GF-D8 (cell line): ENCODE measurements at places on chromosomes 1 and 21.

DNA sequence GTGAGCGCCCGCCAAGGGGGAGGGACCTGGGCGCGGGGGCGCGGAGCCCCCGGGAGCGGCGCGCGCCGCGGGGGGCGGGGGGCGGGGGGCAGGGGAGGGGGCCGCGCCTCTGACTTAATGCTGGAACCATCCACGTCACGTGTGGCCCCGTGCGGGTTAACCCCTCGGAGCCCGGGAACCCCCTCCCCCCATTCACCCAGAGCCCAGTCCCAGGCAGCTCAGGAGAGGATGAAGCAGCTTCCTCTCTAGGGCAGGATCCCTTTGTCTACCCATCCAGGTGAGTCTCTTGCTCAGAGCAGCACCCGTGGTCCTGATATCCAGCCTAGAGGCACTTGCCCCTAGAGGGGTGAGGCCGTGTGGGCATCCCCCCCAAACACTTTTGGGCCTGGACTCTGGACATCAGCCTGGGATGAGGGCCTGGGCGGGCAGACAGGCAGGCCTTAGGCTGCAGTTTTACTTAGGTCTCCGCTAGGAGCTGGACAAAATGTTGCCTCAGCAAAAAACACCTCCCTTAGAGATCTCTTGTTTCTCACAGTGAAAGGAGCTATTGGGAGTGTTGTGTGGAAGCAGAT, at the start of gene ALX3:
ALX3 (minus strand) TSS at position 2 of the 572 bp plus-strand sequence. CDS start 60 bp downstream, outside the sequence.
- no peak for DNase-seq

- DNase-seq: peak; percentile 43
Observed at GRCh38 chr1:46333300-46334029, 7.1 kb upstream of the NSUN4 start.

DNA sequence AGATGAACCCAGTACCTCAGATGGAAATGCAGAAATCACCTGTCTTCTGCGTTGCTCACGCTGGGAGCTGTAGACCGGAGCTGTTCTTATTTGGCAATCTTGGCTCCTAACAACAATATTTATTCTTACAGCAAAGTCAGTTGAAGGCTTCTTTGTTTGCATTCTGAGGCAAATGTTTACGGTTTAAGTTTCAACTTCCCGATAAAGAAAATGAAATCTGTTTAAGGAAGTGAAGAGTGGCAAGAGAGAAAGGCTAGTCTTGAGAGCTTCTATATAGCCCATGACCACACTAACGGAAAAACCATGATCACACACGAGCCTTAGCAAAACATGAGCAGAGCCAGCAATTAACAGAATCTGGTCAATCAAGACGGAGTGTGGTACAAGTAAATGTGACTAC, 122.6 kb upstream of the ZNHIT6 start:
- no peak for DNase-seq

DNA sequence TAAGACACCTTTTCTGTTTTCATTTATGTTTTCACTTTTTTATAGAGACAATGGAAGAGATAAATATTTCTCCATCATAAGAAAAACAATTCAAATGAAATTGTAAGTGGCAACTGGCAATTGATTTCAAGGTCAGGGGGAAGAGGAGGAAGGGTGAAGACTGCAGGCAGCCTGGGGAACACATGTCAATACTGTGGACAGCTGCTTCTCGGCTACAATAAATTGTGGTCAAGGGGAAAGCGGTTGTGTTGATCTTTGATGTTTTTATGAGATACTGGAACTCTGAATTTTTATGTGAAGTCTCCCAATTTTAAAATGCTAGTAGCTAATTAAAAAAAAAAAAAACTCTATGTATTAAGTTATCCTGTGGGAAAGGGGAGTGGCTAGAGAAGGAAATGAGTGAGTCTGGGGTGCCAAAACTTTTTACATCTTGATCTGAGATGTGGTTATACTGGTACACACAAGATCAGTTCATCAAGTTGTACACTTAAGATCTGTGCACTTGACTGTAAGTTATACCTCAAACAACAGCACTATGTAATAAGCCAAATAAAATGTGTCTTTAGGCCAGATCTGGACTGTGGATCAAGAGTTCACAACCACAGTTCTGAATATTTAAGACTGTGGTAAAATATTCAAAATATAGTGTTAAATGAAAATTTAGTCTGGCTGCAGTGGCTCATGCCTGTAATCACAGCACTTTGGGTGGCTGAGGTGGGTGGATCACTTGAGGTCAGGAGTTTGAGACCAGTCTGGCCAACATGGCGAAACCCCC, 18.0 kb downstream of the SSX2IP start:
- DNase-seq: no peak

- no peak for DNase-seq
Observed at GRCh38 chr1:63946866-63947491, 173.2 kb downstream of the ROR1 start.

DNA sequence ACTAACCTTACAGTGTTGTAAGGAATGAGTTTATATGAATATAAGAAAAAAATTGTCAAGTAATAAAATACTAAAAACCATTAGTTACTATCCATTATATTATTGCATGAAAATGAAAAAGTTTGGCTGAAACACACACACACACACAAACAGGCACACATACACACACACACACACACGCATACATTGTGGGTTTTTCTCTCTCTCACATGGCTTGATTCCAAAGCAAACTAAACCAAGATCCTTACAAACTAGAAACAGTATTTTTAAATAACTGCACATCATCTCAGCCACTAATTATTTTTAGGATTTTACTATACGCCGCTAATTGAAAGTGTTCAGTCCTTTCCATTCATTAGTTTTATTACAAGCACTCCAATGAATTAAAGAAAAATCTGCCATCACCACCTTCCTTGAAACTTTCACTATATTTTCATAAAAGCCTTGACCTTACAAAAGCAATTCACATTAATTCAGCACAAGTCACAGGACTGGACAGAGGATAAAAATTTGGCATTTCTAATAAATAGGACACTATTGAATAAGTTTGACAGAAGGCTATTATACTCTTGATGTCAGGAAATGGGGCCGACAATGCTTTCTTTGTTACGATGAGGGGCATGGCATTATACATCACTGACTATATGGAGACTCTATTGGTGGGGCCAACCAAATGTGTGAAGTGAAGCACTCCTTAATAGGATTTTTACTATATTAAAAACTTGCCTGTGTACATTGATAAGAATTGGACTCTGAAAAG, 187.0 kb upstream of the ESRRG start:
- DNase-seq: no peak

DNA sequence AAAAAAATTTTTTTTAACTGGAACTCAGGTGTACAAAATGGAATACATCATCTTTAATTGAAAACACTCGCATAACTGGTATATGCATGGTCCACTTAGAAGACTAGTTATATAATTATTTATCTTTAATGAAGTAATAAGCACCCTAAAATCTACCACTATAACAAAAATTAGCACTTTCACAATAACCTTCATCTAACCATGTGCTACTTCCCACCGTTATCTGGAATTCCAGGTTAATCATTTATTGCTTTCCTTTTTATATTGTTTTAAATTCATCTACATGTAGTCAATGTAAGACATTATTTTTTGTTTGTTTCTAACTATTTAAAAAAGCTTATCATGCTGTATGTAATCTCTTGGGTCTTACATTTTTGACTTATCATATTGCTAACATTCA, 39.0 kb downstream of the GDAP2 start:
- no peak for DNase-seq
